ENCODE measurements at places on chromosomes 16 and 17. TPM values are rescaled to one million over a fixed set of nuclear protein-coding genes. Genes with fewer than 3 reads are reported as not detected.

DNA sequence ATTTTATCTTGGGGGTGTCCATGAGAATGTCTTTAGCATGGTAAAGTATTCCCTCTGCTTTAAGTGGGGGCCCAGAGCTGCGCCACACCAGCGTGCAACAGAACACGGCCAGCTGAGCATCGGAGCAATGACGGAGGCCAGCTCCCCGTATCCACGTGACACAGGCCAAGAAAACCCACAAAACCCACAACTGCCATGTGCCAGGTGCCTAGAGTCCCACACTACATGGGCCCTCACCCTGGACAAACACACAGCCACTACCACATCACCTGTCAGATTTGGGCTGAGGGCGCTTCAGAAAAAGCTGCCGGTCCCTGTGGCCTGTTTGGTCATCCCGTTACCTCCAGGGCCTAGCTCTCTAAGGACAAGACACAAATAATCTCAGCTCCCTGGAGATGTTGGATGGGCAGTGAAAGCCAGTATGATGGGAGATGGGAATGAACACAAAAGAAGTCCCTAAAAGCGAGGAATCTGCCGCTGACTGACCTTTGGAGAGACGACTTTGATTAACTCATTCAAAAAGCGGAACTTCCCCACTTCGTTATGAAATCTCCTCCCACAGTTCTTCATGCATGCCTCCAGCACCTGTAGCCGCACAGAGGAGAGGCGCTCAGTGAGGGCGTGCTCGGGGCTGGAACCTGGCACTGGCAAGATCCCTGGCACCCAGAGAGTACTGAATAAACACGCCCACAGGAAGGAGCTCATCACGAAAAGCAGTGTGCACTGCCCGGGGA is 17.1 kb downstream of the GGA3 start:
- no peak overlapping the region for H3K27ac ChIP-seq
- no peak overlapping the region for H3K4me3 ChIP-seq
- H3K27me3 ChIP-seq = no peaks in the 10 kb centered on the region

The SCIMP gene
- not detected for total RNA-seq

The KCNG4 gene
- total RNA-seq = not detected

DNA sequence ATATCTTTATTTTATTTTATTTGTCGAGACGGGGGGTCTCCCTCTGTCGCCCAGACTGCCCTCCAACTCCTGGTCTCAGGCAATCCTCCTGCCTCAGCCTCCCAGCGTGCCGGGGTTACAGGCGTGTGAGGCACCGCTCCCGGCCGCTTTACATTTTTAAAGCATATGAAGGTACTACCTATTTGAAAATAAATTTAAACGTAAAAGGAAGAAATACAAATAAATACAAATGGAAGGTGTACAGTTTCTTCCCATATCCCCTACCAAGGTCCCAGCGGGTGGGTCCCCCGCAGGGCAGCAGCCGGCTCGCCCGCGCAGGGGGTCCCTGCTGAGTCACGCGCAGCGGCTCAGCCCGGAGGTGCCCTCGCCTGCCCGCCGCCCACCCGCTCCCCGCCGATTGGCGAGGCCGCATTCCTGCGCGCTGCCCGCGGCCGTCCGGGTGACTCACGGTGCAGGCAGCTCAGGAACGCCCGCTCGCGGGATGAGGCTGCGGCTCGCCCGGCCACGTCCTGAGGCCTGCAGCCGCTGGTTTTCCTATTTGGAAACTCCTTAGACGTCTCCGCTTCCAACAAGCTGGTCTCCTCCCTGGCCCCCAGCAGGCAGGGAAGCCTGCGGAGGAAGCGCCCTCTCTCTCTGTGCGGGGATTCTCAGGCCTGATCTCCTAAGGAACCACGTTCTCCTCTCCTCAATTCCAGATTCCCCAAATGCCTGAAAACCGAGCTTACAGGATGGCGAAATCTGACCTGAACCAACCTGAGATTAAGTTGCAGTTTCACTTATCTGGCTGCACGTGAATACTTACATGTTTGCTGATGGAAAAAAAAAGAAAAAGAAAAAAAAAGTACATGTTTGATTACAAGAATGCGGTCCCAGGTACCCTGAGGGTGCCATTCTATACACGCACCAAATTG is 54.8 kb upstream of the MAP3K14 start:
- no peak overlapping the region for H3K27ac ChIP-seq
- H3K4me3 ChIP-seq = no peak overlapping the region
- no peaks in the 10 kb centered on the region for H3K36me3 ChIP-seq
- peaks cover 8% of the 10 kb centered on the region for H3K4me1 ChIP-seq
- no peak for DNase-seq
- H3K27me3 ChIP-seq = no peaks in the 10 kb centered on the region

GRCh38 chr17:10050597-10051101 is 145.6 kb upstream of the RCVRN start:
- no peaks in the 10 kb centered on the region for H3K36me3 ChIP-seq
- H3K4me1 ChIP-seq = no peaks in the 10 kb centered on the region
- H3K27me3 ChIP-seq = no peaks in the 10 kb centered on the region
- no peak overlapping the region for H3K27ac ChIP-seq
- H3K4me3 ChIP-seq = no peak overlapping the region

The KRT25 gene
- total RNA-seq = not detected

DNA sequence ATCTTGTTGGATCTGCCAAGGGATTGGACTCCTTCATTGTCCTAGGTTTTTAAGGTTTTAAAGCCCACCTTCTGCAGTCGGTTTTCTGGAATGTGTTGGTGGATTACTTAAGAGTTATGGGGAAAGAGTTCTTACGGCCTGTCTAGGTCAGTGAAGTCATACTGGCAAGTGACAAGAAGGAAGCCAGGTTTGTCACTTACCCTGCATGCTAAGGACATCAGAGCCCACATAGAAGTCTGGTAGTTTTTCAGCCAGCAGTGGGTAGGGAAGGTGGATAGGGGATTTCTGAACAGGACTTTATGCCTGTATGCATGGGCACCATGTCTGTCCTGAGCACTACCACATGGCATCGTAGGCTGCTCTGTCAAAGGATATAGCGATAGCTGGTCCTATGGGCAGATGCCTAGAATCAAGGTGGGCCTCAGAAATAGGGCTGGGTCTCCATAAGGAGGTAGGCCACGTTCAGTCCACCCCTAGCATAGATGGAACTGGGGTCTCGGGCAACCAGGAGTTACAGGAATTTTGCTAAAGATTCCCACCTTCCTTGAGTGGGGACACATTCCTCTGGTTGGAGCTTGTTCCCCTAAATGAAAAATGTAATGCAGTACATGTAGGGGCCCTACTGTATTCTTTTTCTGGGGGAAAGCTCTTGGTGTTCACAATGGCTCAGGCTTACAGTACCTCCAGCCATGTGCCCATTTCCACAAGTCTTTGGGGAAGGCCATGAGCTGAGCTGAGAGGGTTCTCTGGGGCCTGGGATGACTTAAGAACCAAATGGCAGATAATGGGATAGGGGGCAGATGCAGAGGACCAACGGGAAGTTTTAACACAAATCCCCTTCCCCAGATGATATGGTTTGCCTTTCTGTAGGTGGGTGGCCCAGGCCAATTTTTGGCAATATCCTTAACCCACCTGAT is 27.5 kb downstream of the TRPV2 start:
- no peak overlapping the region for H3K27ac ChIP-seq
- H3K36me3 ChIP-seq = peaks cover 45% of the 10 kb centered on the region
- H3K27me3 ChIP-seq = no peaks in the 10 kb centered on the region
- DNase-seq = no peak
- peaks cover 33% of the 10 kb centered on the region for H3K4me1 ChIP-seq
- no peak overlapping the region for H3K4me3 ChIP-seq

DNA sequence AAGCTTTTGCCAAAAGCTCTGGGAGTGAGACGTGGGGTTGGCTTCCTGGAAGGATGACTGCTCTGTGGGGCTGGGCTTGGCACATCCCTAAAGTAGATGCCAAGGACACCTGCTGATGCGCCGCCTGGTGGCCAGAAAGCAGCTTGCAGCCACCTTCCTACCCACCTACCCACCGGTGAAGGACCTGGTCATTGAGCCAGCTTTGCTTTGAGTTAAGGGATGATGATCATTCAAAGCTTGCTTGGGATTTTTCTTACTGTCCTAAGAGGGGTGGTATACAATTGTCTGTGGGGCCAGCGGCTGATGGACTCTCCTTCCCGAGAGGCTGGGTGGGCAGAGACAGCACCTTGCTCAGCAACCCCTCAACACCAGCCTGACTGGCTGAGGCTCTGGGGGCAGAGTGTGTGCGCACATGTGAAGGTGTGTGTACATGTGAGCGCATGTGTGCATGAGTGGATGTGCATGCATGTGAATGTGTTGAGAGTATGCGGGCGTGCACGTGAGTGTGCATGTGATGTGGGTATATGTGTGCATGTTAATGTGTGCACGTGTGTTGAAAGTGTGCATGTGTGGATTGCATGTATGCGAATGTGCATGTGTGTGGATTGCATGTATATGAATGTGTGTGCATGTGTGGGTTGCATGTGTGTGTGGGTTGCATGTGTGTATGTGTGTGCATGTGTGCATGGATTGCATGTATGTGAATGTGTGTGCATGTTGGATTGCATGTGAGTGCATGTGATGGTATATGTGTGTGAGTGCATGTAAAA is 18.6 kb downstream of the C1QTNF1 start:
- no peaks in the 10 kb centered on the region for H3K27me3 ChIP-seq
- H3K4me3 ChIP-seq = no peak overlapping the region
- DNase-seq = peak; percentile 29
- no peaks in the 10 kb centered on the region for H3K36me3 ChIP-seq
- no peaks in the 10 kb centered on the region for H3K4me1 ChIP-seq

GRCh38 chr17:82734987-82735866 is at the start of gene FN3K:
FN3K (plus strand) TSS chr17:82735615; CDS start chr17:82735637, 22 bp downstream.
- peak; percentile 18 for DNase-seq
- H3K36me3 ChIP-seq = no peaks in the 10 kb centered on the region
- no peak within 1 kb of the TSS for H3K4me3 ChIP-seq
- peaks cover 10% of the 10 kb centered on the region for H3K4me1 ChIP-seq
- no peak within 1 kb of the TSS for H3K27ac ChIP-seq

GRCh38 chr16:67399749-67400704 is 6.7 kb upstream of the TPPP3 start:
- H3K36me3 ChIP-seq = no peaks in the 10 kb centered on the region
- no peak overlapping the region for H3K4me3 ChIP-seq
- H3K27ac ChIP-seq = no peak overlapping the region

DNA sequence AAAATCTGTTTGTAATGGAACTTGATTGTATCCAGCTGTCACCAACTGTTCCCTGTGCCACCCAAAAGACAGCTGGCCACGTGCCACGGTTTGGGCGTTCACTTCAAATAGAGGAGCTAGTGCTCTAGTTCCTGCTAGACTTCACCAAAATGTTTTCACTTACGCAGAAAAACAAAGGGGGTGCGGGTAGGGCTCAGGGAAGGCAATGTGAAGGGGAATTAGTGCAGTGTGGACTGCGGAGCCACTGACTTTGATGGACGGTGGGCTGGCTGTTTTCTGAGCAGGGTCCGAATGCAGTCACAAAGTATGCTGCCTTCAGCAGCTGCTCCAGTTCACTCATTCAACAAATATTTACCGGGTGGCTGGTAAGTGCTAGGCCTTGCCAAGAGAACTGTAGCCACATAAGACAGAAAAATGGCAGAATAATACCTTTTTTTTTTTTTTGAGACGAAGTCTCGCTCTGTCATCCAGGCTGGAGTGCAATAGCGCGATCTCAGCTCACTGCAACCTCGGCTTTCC is 7.6 kb upstream of the CYTH1 start:
- peaks cover 11% of the 10 kb centered on the region for H3K36me3 ChIP-seq
- peak overlapping the region; percentile 56 for H3K27ac ChIP-seq
- H3K27me3 ChIP-seq = no peaks in the 10 kb centered on the region
- H3K4me3 ChIP-seq = no peak overlapping the region
- DNase-seq = peak; percentile 82
- peaks cover 28% of the 10 kb centered on the region for H3K4me1 ChIP-seq

- peaks cover 2% of the 10 kb centered on the region for H3K36me3 ChIP-seq
- no peak overlapping the region for H3K27ac ChIP-seq
- H3K4me1 ChIP-seq = peaks cover 2% of the 10 kb centered on the region
- no peaks in the 10 kb centered on the region for H3K27me3 ChIP-seq
- DNase-seq = no peak
These were observed 22.6 kb downstream of the RABEP1 start for GRCh38 chr17:5304636-5305035.

DNA sequence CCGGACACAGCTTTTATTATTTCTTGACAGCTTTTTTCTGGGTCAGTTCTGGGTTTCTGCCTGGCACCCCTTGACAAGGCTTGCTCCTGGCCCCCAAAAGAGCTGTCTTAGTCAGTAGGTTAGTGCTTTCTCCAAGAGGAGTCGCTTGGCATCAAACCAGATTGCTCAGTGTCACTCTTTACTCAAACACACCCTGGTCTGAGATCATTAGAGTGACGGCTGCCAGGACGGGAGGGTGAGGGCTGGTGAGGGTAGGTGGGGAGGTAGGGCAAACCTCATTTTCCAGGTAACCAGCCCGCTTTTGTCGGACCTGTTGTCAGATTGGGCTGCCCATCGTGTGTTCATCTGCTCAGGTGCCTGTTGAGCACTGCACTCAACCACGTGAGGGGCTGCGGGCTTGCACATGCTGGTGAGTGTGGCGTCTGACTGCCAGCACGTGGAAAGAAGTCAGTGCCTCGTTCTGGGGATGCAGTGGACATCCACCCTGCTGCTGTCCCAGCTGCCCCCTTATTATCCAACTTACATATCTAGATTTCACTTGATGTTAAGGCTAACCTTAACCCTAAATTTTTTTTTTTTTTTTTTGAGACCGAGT is 12.4 kb downstream of the TMEM94 start:
- DNase-seq = no peak
- no peak overlapping the region for H3K4me3 ChIP-seq
- no peaks in the 10 kb centered on the region for H3K27me3 ChIP-seq
- no peak overlapping the region for H3K27ac ChIP-seq

DNA sequence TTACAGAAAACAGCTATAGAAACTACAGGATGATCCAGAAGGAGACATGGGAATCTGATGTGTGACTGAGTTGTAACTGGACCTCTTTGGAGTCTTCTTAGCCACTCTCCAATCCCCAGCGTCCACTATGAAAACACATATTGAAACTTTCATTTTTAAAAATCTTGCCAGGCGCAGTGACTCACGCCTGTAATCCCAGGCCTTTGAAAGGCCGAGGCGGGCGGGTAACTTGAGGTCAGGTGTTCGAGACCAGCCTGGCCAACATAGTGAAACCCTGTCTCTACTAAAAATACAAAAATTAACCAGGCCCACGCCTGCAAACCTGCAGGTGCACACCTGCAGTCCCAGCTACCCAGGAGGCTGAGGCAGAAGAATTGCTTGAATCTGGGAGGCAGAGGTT is 53.3 kb downstream of the HIC1 start:
- no peaks in the 10 kb centered on the region for H3K27me3 ChIP-seq
- H3K36me3 ChIP-seq = peaks cover 5% of the 10 kb centered on the region
- no peak overlapping the region for H3K27ac ChIP-seq
- no peak overlapping the region for H3K4me3 ChIP-seq
- no peaks in the 10 kb centered on the region for H3K4me1 ChIP-seq
- no peak for DNase-seq

- H3K4me1 ChIP-seq = no peaks in the 10 kb centered on the region
- H3K27ac ChIP-seq = no peak overlapping the region
- DNase-seq = no peak
- peaks cover 4% of the 10 kb centered on the region for H3K36me3 ChIP-seq
- no peaks in the 10 kb centered on the region for H3K27me3 ChIP-seq
- H3K4me3 ChIP-seq = no peak overlapping the region
These were observed 43.5 kb downstream of the ABAT start for GRCh38 chr16:8717892-8718415.

Data from CD4-positive, CD25-positive, alpha-beta regulatory T cell (primary cell).